Renal cortex interstitium (tissue), 15 donors: ENCODE measurements at places on chromosomes 5 and 9.
A peak's percentile ranks its signal among the peaks of the same experiment; 100 is the strongest.

DNA sequence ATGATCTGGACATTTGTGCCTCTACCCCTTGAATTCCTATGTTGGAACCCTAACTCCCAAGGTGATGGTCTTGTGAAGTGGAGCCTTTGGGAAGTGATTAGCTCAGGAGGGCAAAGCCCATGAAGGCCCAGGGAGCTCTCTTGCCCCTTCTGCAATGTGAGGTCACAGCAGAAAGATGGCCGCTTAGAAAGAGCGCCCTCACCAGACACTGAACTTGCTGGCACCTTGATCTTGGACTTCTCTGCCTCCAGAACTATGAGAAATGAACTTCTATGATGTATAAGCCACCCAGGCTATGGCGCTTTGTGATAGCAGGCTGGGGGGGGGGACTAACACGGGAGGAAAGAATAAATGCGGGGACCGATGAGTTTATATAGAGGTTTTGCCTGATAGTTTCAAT lies 45.3 kb downstream of the AGXT2 start:
- no peak for DNase-seq

GRCh38 chr5:36728697-36729543 lies 122.5 kb downstream of the SLC1A3 start:
- no peak for DNase-seq

DNA sequence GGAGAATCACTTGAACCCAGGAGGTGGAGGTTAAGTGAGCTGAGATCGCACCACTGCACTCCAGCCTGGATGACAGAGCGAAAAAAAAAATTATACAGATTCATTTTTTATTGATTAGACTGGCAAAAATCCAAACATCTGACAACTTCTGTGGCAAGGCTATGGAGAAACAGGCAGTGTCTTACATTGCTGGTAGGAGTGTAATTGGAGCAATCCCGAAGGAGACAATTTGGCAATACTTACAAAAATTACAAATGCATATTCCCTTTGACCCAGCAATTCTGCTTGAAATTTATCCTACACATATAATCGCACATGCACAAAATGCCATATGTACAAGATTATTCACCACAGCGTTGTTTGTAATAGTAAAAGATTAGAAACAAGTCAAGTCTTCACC lies 86.8 kb downstream of the MAPKAP1 start:
- no peak for DNase-seq

DNA sequence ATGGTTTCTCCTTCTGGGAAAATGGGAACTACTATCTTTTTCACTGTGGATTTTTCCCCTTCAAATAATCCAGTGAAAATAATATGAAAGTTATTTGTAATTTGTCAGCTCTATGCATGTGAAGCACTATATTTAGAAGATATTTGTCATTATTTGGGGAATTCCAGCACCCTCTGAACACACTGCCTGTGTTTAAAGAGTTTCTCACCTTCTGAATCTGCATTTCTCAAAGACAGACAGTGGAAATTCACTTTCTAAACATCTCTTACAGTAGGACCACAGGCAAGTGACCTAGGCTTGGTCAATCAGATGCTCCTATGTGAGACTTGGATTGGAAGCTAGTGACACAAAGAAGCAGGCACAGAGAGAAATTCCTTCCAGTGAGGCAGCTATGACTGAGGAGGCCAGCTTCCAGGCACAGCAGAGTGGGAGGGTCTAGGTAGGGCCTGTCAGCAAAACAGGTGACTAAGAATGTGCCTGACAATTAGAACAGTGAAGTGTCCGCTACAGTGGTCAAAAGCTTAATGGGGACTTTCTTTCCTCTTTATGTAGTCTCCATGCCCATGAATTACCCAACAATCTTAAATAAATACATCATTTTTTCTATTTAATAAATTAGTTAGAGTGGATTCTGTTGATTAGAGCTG lies 167.2 kb downstream of the HMHB1 start:
- no peak for DNase-seq

DNA sequence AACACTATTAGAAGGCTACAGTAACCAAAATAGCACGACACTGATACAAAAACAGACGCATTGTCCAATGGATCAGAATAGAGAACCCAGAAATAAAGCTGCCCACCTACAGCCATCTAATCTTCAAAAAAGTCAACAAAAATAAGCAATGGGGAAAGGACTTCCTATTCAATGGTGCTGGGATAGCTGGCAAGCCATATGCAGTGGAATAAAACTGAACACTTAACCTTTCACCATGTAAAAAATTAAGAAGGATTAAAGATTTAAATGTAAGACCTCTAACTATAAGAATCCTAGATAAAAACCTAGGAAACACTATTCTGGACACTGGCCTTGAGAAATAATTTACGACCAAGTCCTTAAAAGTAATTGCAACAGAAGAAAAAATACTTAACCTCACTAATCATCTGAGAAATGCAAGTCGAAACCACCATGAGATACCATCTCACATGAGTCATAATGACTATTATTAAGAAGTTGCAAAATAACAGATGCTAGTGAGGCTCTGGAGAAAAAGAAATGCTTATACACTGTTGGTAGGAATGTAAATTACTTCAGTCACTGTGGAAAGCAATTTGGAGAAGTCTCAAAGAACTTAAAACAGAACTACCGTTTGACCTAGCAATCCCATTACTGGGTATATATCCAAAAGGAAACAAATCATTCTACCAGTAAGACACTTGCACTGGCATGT lies 203.3 kb upstream of the CDH9 start:
- DNase-seq = peak; percentile 26

DNA sequence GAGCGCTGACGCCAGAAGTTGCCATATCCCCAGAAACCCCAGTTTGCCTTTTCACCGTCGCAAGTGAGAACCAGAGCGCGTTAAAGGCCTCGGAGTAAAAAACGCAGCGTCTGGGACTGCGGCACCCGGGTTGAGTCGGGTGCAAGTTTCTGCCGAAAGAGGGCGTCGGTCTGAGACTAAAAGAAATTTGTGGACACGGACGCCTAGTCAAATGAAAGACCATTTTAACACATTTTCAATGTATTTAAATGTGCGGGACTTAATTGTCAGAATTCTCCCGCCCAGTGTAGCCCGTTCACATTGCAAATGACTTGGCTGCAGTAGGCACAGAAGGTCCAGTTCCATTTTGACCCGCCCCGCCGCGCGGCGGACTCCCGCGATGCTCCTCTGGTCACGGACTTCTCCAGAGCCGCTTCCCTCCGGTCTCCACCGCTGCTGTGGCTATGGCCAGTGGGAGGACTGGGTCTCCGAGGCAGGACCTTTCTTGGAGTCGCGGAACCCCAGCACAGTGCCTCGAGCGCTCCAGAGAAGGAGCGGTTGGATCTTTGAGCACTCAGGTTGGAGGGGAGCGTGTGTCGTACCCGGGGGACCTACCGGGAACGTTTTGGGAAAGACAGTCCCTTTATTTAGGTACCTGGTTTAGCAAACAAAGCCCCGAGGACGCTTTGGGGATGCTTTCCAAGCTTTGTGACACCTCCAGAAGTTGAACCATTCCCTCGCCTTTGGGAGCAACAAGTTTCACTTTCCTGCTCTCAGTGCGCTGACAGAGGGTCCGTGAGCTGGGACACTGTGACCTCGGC lies 1.2 kb upstream of the NPR3 start:
- peak; percentile 72 for DNase-seq

DNA sequence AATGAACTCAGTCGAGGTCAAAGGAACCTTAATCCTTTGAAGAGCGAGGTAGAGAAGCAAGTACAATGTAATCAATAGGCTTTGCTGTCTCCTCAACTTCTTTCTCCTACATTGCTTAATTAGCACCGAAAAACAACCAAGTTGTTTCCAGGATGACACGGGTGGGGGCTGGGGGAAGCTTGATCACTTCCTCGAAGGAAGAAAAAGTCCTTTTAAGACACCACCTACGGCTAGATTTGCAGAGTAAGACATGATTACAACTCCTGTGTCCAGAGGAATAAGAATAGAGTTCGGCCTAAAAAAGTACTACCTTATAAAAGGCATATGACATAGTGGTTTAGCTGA lies 811 bp upstream of the ARRDC3 start:
- no peak for DNase-seq

- DNase-seq = no peak
Observed at GRCh38 chr9:117723986-117724625, 19.9 kb downstream of the TLR4 start.

DNA sequence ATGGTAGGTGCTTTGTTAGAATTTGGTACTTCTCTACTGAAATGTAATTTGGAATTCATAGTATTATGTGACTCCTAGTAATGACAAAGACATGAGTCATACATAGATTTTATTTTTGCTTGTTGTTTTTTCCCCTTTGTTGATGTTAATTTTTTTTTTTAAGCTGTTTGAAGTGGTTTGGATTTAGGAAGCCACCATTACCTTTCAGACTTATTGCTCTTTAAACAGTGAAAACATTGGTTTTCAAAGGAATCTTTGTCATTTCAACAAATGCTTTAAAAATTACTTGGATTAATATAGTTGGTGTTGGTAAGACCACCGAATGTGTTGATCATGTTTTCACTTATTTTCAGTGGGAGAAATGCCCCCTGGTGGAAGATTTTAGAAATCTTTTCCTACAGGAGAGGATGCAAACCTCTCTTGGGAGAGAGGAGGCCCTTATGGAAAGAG lies 170.1 kb upstream of the PITX1 start:
- DNase-seq = no peak

DNA sequence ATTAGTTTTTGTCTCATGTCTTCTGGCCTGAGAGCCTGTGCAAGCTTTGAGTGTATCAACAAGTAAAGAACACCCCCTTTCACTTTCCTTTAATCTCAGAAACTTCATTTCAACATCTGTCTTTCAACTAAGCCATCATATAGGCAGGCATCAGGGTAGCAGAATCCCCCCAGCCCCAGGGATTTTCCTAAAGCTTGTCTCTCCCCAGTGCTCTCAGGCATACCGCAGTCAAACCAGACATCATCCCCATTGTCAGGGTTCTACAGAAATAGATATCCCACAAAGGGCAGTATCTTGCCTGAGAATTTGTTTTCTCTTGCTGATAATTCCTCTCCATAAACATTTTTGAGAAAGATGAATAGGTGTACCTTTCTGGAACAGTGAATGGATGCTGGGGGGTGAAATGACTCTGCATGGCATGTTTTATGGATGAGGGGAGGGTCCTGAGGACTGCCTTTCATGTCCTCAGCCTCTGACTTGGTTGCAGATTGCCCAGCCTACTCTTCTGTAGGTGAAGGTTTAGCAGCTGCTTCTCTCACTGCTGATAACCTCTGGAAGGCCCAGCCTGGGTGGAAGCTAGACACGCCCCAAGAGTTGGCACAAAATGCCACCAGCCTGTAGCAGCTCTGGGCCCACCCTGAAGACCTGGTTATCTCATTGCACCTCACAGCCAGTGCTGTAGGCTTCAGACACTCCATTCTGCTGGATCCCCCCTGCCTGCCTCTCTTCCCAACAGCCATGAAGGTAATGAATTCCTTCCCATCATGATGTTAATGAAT lies 20.5 kb upstream of the SHB start:
- DNase-seq = no peak

DNA sequence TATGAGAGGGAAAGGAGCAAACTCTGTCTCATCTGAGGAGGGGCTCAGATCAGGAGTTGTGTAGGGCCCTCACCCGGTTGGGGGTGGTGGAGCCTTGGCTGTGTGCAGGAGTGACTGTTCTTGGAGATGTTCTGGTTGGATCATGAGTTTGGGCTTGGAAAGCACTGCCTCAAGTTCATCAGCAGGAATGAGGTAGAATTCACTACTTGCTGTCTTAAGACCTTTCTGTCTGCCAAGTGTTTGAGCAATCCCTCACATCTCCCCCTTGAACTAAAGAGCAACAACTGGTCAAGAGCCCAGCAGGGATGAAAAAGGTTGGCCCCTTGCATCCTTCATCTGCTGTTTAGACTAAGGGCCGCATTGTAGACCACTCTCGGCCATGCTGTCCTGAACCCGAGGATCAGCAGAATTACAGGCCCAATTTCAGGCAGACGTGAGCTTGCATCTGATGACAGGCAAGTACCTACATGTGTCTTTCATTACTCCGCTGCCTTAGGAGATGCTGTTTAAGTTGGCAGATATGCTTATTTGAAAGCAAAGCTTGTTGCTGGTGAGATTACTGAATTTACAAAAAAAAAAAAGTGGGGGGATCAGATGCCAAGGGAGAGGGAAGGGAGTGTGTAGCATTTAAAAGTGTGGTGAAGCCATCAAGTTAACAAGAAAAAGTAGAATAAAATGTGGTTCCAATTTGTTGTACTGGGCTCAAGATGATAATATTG lies 36.4 kb downstream of the PIK3R1 start:
- DNase-seq = no peak

DNA sequence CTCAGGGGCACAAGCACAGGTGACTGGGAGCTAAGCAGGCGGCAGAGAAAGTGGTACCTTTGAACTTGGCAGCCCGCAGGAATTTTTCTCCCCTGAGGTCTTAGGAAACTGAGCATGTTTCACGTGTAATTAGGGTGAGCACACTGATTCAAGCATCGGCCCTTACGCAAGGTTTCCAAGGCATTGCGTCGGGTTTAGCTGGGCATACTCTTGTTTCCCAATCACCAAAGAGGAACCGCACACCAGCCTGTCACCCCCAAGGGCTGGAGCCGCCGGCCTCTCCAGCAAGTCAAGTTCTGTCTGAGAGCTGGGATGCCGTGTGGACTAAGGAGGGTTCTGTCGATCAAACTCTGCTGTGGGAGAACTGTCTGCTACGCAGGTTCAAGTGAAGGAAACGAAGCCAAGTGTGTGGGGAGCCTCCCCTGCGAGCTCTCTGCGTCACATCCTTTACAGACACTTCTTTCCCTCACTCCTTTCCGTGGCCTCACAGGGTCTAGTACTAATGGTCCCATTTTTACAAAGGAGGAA lies 53.0 kb downstream of the ERGIC1 start:
- no peak for DNase-seq

GRCh38 chr5:79771387-79771786 lies 81.8 kb downstream of the CMYA5 start:
- DNase-seq = no peak
